Esophagus squamous epithelium (tissue), 5 donors: ENCODE measurements at places on chromosomes 3 and 15. TPM values are rescaled to one million over a fixed set of nuclear protein-coding genes. Genes with fewer than 3 reads are reported as not detected.
A peak's percentile ranks its signal among the peaks of the same experiment; 100 is the strongest.

CADM2 gene
- 0.56 TPM for total RNA-seq

CLDN16 gene
- not detected for total RNA-seq

ATP13A5 gene
- total RNA-seq, result 0.85 TPM

KCNMB2 gene
- total RNA-seq, result 0.19 TPM

CYP8B1 gene
- total RNA-seq, result not detected

LOXL1 gene
- 7.7 TPM for total RNA-seq

GRCh38 chr3:24385012-24385615 is 109.5 kb downstream of the THRB start:
- peaks cover 18% of the 10 kb centered on the region for H3K4me1 ChIP-seq
- H3K27me3 ChIP-seq, result no peaks in the 10 kb centered on the region
- no peaks in the 10 kb centered on the region for H3K36me3 ChIP-seq
- no peak overlapping the region for H3K4me3 ChIP-seq
- H3K27ac ChIP-seq, result no peak overlapping the region

DNA sequence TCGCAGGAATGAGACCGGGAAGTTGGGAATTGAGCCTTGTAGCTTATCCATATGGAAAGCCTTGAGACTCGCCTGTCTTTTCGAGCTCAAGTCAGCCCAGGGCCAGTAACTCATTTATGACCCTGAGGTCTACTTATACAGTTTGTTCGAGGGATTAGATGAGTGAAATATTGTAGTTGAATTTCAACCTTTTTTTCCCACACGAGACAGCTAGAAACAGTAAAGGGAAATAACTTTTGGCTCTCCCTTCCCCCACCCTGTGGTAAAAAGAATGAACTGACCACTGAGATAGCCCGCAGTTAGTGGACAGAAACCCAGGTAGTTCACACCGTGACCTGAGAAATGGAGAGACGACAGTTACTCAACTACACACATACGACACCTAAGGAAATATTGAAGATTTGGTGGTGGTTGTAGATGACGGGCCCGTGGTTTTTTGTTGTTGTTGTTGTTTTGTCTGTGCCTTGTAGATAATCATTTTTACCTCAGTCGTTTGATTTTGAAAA is 841 bp downstream of the EIF3J start:
- no peak for DNase-seq
- peaks cover 34% of the 10 kb centered on the region for H3K4me1 ChIP-seq
- no peaks in the 10 kb centered on the region for H3K36me3 ChIP-seq
- H3K27ac ChIP-seq, result peak overlapping the region; percentile 97
- H3K27me3 ChIP-seq, result no peaks in the 10 kb centered on the region
- peak overlapping the region; percentile 97 for H3K4me3 ChIP-seq

- no peaks in the 10 kb centered on the region for H3K36me3 ChIP-seq
- no peaks in the 10 kb centered on the region for H3K27me3 ChIP-seq
- no peak overlapping the region for H3K27ac ChIP-seq
- no peaks in the 10 kb centered on the region for H3K4me1 ChIP-seq
Measured at GRCh38 chr15:101526890-101527289, 37.4 kb upstream of the PCSK6 start.

DNA sequence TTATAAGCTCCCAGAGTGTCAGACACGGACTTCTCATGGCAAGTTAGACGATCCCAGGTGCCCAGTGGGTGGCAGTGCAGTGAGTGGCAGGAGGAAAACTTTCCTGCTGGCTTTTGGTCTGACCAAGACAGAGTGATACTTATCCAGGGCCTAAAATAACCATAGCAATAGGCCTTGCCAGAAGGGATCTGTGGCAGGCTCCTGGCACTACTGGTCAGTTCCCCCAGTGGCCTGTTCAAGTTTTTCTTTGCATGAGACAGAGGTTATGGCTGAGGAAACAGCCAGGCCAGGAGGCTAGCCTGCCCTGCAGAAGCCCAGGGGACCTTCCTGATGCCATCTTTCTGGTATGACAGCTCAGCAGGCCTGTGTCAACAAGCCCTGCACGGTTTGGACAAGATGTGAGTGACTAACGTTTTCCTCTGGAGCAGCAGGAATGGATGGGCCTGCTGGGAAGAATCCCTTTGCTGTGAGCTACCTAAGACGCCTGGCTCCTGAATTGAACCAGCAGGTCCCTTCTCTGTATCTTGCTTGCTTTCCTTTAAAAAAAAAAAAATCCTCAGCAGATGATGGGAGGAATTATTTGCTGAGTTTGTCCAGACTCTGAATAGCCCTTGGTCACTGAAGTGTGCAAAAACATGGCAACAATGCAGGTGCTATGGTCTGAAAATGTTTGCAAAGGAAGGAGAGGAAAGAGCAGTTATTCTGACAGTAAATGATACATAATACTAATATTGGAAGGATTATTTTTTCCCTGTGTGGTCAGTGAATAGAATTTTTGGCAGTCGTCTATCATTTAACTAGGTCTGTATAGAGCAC is 18.0 kb downstream of the SCG5 start:
- peaks cover 4% of the 10 kb centered on the region for H3K4me1 ChIP-seq
- no peaks in the 10 kb centered on the region for H3K36me3 ChIP-seq
- no peak overlapping the region for H3K4me3 ChIP-seq
- H3K27me3 ChIP-seq, result no peaks in the 10 kb centered on the region
- DNase-seq, result no peak

GRCh38 chr3:23949784-23950183 is 4.7 kb downstream of the NR1D2 start:
- no peak for DNase-seq
- no peak overlapping the region for H3K4me3 ChIP-seq
- H3K36me3 ChIP-seq, result peaks cover 3% of the 10 kb centered on the region
- H3K4me1 ChIP-seq, result peaks cover 19% of the 10 kb centered on the region
- no peaks in the 10 kb centered on the region for H3K27me3 ChIP-seq

DNA sequence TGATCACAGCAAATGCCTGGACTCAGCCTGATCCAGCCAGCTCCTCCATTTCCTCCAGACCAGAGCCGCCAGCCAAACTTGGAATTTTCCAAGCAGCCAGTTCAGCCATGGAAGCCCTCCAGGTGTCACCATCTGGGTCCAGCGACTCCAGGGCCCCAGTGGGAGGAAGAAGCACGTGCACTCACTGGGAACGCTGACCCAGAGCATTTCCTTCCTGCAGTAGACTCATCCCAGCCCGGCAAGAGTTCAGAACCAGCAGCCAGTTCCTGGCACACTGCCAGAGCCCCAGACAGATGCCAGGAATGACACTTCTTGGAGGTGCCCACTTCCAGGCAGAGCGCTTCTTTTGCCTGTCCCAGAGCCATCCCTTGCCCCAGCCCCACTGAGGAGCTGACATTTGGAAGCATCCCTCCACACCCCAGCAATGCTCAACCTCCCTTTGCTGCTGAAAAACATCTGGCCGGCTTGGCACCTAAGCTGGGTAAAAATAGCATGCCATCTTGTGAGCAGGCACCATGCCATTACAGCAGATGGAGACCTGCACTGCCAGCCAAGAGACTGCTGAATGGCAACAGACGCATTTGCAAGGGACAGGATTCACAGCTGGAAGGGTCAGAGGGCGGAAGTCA is 460.3 kb upstream of the PROK2 start:
- DNase-seq, result no peak
- H3K27me3 ChIP-seq, result no peaks in the 10 kb centered on the region
- H3K36me3 ChIP-seq, result no peaks in the 10 kb centered on the region
- H3K27ac ChIP-seq, result no peak overlapping the region
- no peak overlapping the region for H3K4me3 ChIP-seq
- H3K4me1 ChIP-seq, result no peaks in the 10 kb centered on the region

GRCh38 chr3:196569003-196569516 is 600 bp downstream of the FBXO45 start:
- H3K36me3 ChIP-seq, result peaks cover 11% of the 10 kb centered on the region
- peaks cover 8% of the 10 kb centered on the region for H3K4me1 ChIP-seq
- H3K27ac ChIP-seq, result peak overlapping the region; percentile 93
- H3K4me3 ChIP-seq, result peak overlapping the region; percentile 88
- H3K27me3 ChIP-seq, result no peaks in the 10 kb centered on the region

DNA sequence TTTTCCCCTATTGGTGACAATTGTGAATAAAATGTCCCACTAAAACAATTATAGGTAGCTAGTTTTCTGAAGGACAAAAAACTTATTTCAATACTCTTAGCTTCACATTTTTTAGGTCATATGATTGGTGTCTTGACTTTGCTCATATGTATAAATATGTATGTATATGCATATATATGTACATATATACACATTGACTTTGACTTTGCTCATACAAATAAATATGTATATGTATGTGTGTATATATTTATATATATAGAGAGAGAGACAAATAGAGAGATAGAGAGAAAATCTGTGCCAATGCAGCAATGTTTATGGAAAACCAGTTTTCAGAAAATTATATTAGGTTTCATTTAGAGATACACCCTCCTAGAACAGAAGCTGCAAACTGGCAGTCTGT is 5.7 kb downstream of the MDFIC2 start:
- H3K4me3 ChIP-seq, result no peak overlapping the region
- no peak for DNase-seq
- no peak overlapping the region for H3K27ac ChIP-seq
- H3K27me3 ChIP-seq, result no peaks in the 10 kb centered on the region

- H3K4me3 ChIP-seq, result no peak overlapping the region
- DNase-seq, result no peak
- no peaks in the 10 kb centered on the region for H3K36me3 ChIP-seq
- no peaks in the 10 kb centered on the region for H3K27me3 ChIP-seq
- H3K27ac ChIP-seq, result no peak overlapping the region
Measured at GRCh38 chr3:37075955-37076354, 82.6 kb downstream of the MLH1 start.

DNA sequence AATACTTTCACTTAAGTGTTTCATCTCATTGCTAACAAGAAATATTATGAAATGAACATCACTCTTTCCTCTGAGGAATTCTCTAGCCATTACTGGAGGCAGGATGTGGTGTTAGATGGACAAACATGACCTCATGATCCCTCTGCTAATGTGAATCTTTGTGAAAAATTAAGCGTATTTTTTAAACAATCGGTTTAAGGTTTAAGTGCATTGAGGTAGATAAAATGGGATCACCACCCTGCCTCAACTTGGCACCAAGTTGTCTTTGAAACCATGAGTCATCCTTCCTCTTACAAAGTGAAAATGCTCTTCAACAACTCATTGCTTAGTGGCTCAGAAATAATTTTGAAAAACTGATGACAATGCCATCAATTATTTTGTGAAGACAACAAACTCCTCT is 76.0 kb upstream of the DCBLD2 start:
- no peak overlapping the region for H3K4me3 ChIP-seq
- DNase-seq, result no peak
- no peaks in the 10 kb centered on the region for H3K4me1 ChIP-seq
- no peaks in the 10 kb centered on the region for H3K27me3 ChIP-seq
- no peak overlapping the region for H3K27ac ChIP-seq

- no peak overlapping the region for H3K27ac ChIP-seq
- H3K27me3 ChIP-seq, result no peaks in the 10 kb centered on the region
- DNase-seq, result no peak
Measured at GRCh38 chr3:74992898-74993297, 378.4 kb upstream of the CNTN3 start.

- no peaks in the 10 kb centered on the region for H3K27me3 ChIP-seq
- H3K27ac ChIP-seq, result no peak overlapping the region
- H3K4me3 ChIP-seq, result no peak overlapping the region
- no peaks in the 10 kb centered on the region for H3K4me1 ChIP-seq
Measured at GRCh38 chr3:61725851-61726333, 164.5 kb downstream of the PTPRG start.

GRCh38 chr3:14280326-14280725 is 101.7 kb downstream of the LSM3 start:
- H3K36me3 ChIP-seq, result no peaks in the 10 kb centered on the region
- DNase-seq, result no peak
- H3K4me3 ChIP-seq, result no peak overlapping the region
- H3K27me3 ChIP-seq, result peaks cover 45% of the 10 kb centered on the region
- H3K27ac ChIP-seq, result no peak overlapping the region

- no peak overlapping the region for H3K27ac ChIP-seq
- H3K4me3 ChIP-seq, result no peak overlapping the region
- DNase-seq, result no peak
- H3K36me3 ChIP-seq, result no peaks in the 10 kb centered on the region
- H3K4me1 ChIP-seq, result no peaks in the 10 kb centered on the region
- H3K27me3 ChIP-seq, result no peaks in the 10 kb centered on the region
Measured at GRCh38 chr15:81454024-81454423, 80.0 kb upstream of the TMC3 start.

GRCh38 chr15:62462268-62462667 is 297.2 kb upstream of the C2CD4B start:
- H3K36me3 ChIP-seq, result no peaks in the 10 kb centered on the region
- DNase-seq, result no peak
- no peak overlapping the region for H3K4me3 ChIP-seq
- no peaks in the 10 kb centered on the region for H3K27me3 ChIP-seq
- no peaks in the 10 kb centered on the region for H3K4me1 ChIP-seq

GRCh38 chr3:190301591-190301990 is 20.7 kb downstream of the CLDN1 start:
- no peaks in the 10 kb centered on the region for H3K4me1 ChIP-seq
- H3K27ac ChIP-seq, result no peak overlapping the region
- no peaks in the 10 kb centered on the region for H3K27me3 ChIP-seq
- no peak for DNase-seq
- H3K36me3 ChIP-seq, result no peaks in the 10 kb centered on the region

- H3K4me1 ChIP-seq, result no peaks in the 10 kb centered on the region
- H3K27ac ChIP-seq, result no peak overlapping the region
- DNase-seq, result no peak
- H3K4me3 ChIP-seq, result no peak overlapping the region
- H3K36me3 ChIP-seq, result no peaks in the 10 kb centered on the region
Measured at GRCh38 chr15:35926007-35926380, 380.0 kb upstream of the DPH6 start.

- no peaks in the 10 kb centered on the region for H3K36me3 ChIP-seq
- DNase-seq, result no peak
- H3K4me1 ChIP-seq, result no peaks in the 10 kb centered on the region
Measured at GRCh38 chr3:28700728-28701127, 352.1 kb upstream of the AZI2 start.
